ENCODE measurements at places on chromosomes 3 and 15.
A peak's percentile ranks its signal among the peaks of the same experiment; 100 is the strongest.

DNA sequence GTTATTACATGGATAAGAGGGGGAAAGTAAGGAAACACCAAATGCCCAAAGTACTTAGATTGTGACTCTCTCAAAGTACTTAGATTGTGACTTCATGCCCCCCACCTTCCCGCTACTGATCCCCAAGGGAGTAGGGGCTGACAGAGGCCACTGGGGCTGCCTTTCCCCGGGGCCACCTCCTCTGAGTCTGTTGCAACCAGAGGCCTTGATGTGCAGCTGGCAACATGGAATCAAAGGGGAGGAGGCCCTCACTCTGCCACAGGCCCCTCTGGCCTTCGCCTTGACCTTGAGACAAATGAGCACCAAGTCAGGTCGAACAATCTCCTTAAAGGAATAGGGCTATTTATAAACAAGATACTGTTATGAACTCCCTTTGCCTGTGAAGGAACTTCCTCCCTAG, 62.5 kb downstream of the LRTM1 start:
- no peak for DNase-seq

DNA sequence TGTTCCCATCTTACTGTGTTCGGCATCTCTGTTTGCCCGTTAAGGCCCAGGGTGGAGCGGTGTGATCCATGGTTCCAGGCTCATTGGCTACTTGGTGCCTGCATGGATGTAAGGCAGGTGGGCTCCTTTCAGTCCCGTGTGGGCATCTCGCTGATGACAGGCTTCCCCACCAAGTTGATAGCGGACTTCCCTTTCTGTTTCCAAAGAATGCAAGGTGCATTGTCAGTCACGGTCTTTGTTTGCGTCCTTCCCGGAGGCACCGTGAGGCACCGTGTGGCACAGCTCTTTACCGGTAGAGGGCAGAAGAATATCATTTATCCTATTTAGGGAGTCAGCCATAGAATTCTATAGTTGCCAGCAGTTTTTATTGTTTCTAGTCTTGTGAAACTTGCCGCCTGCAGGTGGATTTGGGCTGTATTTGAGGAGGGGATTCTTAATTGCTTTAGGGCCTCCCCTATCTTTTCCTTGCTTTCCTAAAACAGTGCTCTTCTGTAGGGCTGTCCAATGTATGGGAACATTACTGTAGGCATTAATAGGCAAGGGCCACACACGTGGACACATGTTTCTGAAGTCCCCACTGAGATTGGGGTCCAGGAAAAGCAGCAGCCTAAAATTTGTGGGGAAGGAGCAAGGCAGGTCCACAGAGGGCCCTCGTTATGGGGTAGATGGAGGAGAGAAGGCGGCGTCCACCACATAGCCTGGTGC, 244.1 kb downstream of the SLCO3A1 start:
- DNase-seq = peak; percentile 45

GRCh38 chr15:90871139-90871715, 2.8 kb downstream of the FURIN start:
- peak; percentile 30 for DNase-seq

- DNase-seq = no peak
Measured at GRCh38 chr3:15478640-15478979, 42.9 kb downstream of the COLQ start.

- no peak for DNase-seq
Measured at GRCh38 chr3:14957925-14958324, 10.5 kb downstream of the NR2C2 start.

DNA sequence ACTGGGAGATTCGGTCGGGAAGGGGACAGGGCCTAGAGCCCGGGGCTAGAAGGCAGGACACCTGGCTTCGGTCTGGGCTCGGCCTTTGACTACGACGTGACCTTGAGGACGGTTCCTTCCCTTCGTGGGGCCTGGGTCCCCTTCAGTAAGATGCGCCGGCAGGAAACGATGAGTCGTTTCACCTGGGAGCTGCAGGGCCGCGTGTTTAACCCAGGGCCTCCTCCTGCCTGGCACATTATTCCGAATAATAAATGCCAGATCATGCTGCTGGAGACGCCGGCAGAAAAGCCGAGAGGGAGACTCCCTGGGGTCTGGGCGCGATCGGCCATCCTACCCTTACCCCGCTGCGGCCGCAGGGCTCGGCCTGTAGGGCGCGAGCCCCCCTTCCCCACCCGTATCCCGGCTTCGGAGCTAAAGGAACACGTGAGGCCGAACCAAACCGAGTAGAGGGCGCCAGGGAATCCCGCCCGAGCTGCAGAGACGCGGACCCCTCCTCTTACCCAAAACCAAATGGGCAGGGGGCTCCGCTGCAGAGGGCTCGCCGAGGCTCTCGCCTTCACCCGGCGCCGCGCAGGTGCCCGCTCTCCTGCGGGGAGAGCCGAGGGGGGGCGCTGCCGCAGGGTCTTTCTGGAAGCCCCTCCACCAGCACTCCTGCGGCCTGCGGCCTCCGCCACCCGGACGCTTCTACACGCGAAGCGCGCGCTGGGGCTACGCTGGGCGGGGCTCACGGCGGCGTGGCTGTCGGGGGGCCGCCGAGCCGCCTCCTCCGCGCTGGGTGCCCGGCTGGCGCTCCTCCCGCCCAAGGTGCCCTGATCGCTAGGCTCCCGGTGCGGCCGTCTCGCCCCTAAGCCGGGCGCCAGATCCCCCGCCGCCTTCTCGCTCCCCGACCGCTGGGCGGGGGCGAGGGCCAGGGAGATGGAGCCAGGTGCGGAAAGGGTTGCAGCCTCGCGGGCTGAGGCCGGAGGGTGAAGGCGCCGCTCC, at the start of gene BDH1:
Gene BDH1 (minus strand): TSS at position 688 of the 981 bp plus-strand sequence. CDS start 9,525 bp downstream, outside the sequence.
- DNase-seq = peak; percentile 10

- DNase-seq = peak; percentile 89
Measured at GRCh38 chr15:49242820-49243219, 72.8 kb downstream of the GALK2 start.

- no peak for DNase-seq
Measured at GRCh38 chr3:10444110-10444429, 61.3 kb downstream of the ATP2B2 start.

DNA sequence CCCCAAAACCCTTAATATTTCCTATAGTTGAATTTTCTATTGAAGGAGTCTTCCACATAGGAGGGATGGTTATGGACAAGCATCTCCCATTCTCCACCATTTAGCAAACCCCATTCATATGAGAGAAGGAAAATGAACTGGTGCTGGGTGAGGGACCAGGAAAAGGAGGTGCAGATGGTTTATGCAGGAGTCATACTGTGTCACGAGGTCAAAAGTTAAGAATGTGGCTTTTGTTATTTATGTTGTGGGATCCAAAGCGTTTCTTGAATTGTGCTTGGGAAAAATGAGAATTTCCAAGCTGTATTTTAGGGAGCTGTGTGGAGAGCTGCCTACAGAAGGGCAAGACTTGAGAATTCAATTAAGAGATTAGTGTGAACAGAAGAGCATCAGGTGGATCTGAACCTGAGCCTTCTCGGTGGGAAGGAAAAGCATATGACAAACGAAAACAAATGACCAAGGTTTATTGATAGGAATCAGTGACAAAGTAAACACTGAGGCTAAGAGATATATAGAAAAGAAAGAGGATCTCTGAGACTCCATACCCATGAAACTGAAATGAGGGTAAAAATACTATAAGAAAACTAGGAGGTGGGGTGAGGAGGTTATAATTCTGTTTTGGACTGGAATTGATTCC, 473.3 kb upstream of the NR2F2 start:
- peak; percentile 44 for DNase-seq

DNA sequence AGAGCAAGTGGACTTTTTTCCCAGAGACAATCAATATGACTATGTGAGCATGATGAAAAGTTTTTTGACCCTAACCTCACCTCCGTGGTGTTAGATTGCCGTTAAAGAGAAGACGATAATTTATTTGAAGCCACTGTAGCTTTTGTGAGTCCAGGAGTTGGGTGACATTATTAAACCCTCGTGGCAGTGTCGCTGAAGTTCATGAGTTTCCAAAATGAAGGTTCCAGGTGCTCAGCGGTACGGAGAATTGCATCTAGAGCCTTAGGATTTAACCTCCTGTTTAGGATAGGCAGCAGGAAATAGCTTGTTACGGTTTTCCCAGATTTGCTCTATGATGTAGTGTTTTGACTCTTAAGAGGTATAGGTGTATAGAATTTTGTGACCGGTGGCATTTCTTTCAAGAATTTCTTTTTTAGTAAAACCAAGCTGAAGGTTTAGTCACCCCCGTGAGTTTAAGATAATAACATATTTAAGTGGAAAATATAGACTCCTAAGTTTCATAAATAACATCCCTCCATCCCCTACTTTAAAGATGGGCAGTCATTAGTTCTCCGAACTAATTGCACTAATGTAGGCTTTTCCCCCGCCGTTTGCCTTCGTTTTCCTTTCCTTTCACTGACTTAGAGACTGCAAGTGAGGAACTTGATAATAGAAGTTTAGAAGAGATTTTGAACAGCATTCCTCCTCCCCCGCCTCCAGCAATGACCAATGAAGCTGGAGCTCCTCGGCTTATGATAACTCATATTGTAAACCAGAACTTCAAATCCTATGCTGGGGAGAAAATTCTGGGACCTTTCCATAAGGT, 2.0 kb downstream of the SMC4 start:
- peak; percentile 72 for DNase-seq

GRCh38 chr15:89749526-89749925, 1.5 kb downstream of the MESP1 start:
- DNase-seq = no peak

DNA sequence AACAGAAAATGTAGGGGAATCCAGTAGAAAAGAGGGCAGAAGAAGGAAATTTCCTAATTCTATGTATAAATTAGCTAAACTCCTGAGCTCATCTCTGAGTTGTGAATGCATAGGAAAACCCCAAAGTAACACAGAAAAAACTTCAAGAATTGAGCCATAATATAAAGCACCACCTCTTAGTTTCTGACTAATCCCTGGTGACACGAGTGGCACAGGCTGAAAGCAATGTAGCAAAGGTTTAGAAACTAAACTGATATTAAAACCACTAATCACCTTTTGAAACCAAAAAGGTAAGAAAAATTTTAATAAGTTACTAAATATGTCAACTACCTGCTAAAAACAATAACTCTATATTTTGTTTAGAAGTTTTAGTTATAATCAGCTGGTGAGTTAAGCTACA, 255.6 kb upstream of the NECTIN3 start:
- DNase-seq = no peak

- DNase-seq = no peak
Measured at GRCh38 chr3:38574411-38575278, 74.8 kb downstream of the SCN5A start.

DNA sequence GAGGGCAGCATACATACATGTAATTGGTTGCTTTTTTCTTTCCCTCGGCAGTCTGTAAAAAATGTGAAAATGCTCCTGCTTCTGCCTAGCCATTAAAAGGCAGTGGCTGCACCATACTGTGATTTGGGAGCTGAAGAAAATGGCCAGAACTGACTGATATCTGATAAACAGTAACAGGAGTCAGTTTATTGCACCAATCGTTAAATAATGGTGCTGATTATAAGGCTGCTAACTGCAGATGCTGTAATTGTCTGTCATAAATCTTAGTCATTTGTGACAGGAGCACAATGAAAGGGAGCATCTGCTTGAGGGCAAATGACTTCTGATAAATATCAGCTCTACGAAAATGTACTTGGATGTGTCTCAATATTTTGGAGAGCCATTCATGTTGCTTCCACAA, 263.1 kb upstream of the DNAJC19 start:
- no peak for DNase-seq

DNA sequence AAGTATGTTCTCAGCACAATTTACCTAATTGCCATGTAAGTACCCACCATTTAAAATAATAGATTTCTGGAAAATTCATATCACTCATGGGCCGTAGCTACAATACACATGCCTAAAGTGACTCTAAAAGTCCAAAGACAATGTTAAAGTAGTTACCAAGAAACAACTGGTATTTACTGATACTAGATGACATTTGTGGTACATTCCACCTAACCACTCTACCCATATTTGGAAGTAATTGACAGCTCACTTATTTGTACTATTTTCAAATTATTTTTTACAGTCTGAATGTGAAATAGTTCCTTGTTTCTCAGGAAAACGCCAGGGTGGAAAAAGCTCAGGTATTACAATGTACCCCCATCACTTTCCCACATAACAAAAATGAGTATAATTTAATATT, 573.0 kb downstream of the MECOM start:
- DNase-seq = peak; percentile 26

GRCh38 chr3:113927556-113927955, 20.3 kb upstream of the ZDHHC23 start:
- no peak for DNase-seq

DNA sequence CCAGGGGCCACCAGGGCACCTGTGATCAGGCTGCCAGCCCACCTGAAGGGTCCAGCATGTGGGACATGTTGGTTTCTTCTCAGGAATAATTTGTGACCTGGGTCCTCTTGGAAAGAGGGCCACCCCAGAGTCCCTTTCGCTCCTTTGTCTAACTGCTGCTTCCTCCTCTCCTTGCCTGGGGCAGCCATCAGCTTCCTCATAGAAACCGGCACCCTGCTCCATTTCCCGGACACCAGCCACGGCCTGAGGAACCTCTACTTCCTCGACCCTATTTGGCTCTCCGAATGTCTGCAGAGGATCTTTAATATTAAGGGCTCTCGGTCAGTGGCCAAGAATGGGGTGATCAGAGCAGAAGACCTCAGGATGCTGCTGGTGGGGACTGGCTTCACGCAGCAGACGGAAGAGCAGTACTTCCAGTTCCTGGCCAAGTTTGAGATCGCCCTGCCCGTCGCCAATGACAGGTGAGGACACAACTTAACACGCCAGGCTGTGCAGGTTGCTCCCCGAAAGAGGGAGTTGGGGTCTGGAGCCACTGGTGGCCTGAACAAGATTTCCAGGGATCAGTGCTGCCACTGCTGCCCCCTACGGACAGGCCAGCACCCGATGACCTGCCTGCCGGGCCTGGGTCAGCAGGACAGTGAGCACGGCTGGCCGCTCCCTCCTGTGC, 109.7 kb downstream of the LRRK1 start:
- DNase-seq = no peak

DNA sequence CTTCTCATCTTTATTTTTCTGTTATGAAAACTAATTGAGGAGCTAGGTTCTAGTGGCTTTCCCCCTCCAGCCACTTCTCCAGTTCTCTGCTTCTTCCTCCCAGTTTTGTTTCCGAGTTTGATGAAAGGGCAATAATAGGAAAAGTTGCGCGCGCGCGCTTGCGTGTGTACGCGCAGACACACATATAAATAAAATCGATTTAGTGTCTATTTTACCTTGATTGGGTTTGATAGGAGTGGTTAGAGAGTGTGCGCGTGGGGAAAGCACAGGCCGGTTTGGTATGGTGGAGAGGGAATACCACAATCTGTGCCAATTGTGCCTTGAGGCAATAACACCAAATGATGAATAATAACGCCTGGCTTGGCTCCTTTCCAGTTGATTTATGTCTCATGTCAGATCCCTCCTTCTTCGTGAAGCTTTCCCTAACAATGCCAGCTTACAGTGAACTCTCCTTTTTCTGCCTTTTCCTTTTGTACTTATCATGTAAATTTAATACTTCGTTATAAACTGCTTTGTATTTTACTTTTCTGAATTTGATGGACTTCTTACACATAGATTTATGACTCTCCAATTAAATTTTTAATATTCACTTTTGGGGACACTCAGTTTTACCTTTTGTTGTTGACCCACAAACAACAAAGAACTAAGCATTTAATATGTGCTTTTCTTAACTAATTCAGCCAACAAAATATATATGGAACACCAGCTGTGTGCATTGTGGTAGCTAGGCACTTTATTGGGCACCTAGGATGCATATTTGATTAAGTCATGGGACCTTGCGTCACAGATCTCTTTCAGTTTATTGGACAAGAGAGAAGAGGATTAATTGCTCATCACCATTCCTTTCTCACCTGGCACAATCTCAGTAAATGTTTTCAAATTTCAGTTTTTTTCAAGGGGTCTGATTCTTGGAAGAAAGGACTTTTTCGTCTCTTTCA, 1.7 kb downstream of the TIPARP start:
- DNase-seq = peak; percentile 86

Measured in fibroblast of skin of right quadriceps (primary cell).